ENCODE measurements at places on chromosomes 12 and 14.

- no peak for DNase-seq
Observed at GRCh38 chr14:29156096-29156495, 389.5 kb downstream of the FOXG1 start.

- DNase-seq, result no peak
Observed at GRCh38 chr12:41092115-41092514, 96.0 kb upstream of the PDZRN4 start.

DNA sequence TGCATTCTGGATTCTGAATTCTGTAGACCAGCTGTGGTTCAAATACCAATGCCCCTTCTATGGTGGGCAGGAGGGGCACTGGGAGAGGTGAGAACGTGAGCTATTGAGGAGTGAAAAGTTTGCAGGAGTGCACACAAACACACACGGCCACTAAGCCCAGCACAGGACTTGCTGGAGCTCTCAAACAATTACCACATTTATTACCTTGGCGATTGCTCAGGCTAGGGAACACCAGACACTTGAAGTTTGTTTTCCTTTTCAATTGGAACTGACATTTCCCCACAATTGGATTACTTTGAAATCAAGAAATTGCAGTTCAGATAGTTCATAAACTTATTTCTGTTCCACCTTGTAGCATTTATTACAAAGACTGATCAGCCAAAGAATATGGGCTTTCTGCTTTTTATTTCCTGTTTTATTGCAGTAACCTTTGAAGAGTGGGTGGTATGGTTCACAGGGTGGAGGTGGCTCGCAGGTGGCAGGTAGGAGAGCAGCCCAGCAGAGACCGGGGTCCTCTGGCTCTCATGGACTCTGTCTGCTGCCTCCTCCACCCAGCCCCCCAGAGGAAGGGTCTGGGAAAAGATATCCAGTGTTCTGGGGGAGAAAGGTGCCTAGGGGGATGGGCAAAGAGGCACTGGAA lies 429.8 kb upstream of the CCDC196 start:
- DNase-seq, result no peak

DNA sequence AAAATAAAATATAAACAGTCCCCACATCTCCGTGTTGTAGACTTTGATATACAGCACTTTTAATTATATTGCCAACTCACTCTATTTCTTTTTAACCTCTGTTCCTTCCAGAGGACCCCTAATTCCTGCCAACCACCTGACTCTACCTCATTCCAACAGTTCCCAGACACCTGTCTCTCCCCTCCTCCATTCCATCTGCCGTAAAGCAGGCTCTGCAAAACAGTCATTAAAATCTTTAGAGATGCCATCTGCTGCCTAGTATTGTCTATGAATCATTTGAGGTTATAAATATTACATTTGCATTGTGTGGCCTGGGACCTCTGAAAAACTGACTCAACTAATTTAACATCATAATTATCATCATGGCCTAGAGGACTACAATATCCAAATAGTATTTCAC lies 148.8 kb upstream of the DCN start:
- DNase-seq, result no peak

GRCh38 chr12:38872156-38872555 lies 33.2 kb downstream of the CPNE8 start:
- DNase-seq, result no peak

DNA sequence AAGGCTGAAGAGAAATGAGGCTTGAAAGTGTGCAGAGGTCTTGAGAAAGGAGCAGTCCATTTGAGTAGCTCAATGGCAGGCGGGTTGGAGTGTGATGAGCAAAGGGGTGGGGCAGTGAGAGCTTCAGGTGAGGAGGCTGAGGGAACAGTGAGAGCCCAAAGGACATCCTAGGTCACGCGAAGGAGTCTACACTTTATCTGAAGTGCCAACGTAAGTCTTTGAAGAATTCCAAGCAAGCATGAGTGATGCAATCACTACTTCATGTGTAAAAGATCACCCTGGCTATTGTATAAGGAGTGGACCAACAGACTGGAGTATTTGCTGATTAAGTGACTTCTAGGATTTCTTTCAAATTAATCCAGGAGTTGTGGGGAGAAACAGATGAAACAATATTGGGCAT lies 159.9 kb upstream of the HIF1A start:
- no peak for DNase-seq

GRCh38 chr12:91778938-91779400 lies 366.7 kb downstream of the BTG1 start:
- DNase-seq, result no peak

- DNase-seq, result no peak
Observed at GRCh38 chr12:53513712-53514410, 6.6 kb upstream of the NPFF start.

GRCh38 chr12:22473212-22473611 lies 71.1 kb downstream of the C2CD5 start:
- DNase-seq, result no peak

All from NCI-H1417 treated with DMSO at 0.1 percent for 48 hours (cell line).